ENCODE measurements at places on chromosomes 4 and X. TPM values are rescaled to one million over a fixed set of nuclear protein-coding genes. Genes with fewer than 3 reads are reported as not detected.

NR0B1 gene
- 1.1 TPM for total RNA-seq

EDA gene
- total RNA-seq, result 0.50 TPM

UGDH gene
- total RNA-seq, result 192 TPM

PNMA3 gene
- total RNA-seq, result not detected

IL9R gene
- not detected for total RNA-seq

OPHN1 gene
- 4.1 TPM for total RNA-seq

NPY2R gene
- 0.19 TPM for total RNA-seq

SATL1 gene
- total RNA-seq, result not detected

PFKFB1 gene
- total RNA-seq, result not detected

PSAPL1 gene
- total RNA-seq, result under 0.01 TPM

CCDC149 gene
- 8.5 TPM for total RNA-seq

IQSEC2 gene
- total RNA-seq, result 4.4 TPM

MXRA5 gene
- 2.6 TPM for total RNA-seq

TCEAL6 gene
- total RNA-seq, result not detected

PNMA6A gene
- not detected for total RNA-seq

APLN gene
- 35.0 TPM for total RNA-seq

DCHS2 gene
- not detected for total RNA-seq

VEGFC gene
- 12.8 TPM for total RNA-seq

ZCCHC12 gene
- not detected for total RNA-seq

TEX11 gene
- total RNA-seq, result not detected

TLL1 gene
- 0.31 TPM for total RNA-seq

SLC6A14 gene
- not detected for total RNA-seq

FOXO4 gene
- total RNA-seq, result 6.2 TPM

AMOT gene
- 1.3 TPM for total RNA-seq

PGAM4 gene
- total RNA-seq, result not detected

ARAF gene
- 29.9 TPM for total RNA-seq

KLF8 gene
- total RNA-seq, result 2.4 TPM

TMEM154 gene
- total RNA-seq, result 1.6 TPM

L1CAM gene
- total RNA-seq, result not detected

CSN1S1 gene
- total RNA-seq, result not detected

TEX13B gene
- total RNA-seq, result not detected

Data from cardiac ventricle fibroblast (primary cell).